ENCODE measurements at places on chromosomes 3 and 15.

- DNase-seq, result peak; percentile 12
Observed at GRCh38 chr15:37880009-37880834, 54.2 kb upstream of the TMCO5A start.

- DNase-seq, result no peak
Observed at GRCh38 chr3:114456742-114457141, 162.9 kb downstream of the TIGIT start.

GRCh38 chr3:178352326-178353005 is 183.8 kb upstream of the KCNMB2 start:
- DNase-seq, result peak; percentile 74

- DNase-seq, result peak; percentile 22
Observed at GRCh38 chr15:48928877-48929538, 34.7 kb downstream of the SHC4 start.

GRCh38 chr3:21290557-21290956 is 460.5 kb downstream of the ZNF385D start:
- no peak for DNase-seq

DNA sequence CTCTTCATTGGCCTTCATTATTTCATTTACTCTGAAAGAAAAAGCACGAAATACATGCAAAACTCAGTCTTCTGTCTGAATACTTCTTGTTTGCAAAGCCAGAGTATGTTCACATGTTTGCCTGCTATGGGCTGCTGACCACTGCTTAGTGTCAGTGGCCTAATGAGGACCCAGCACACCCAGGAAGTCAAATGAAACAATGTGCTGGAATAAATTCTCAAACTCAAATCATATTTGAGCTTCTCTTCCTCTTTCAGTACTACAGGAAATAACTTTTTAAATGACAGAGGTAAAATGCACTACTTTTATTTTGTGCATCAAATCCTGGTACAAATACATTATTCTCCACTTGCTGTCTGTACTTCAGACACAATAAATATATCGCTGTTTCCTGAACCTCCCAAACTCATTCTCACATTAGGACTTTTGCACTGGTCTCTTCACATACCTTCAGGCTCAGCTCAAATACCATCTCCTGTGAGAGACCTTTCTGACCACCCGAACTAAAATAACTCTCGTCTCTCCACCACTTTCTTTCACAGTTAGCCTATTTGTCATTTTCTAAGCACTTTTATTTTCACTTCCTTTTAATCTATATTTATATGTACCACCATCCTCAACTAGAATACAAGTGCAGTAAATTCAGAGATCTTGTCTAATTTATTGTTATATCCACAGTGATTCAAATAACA is 176.8 kb downstream of the TUSC7 start:
- no peak for DNase-seq

DNA sequence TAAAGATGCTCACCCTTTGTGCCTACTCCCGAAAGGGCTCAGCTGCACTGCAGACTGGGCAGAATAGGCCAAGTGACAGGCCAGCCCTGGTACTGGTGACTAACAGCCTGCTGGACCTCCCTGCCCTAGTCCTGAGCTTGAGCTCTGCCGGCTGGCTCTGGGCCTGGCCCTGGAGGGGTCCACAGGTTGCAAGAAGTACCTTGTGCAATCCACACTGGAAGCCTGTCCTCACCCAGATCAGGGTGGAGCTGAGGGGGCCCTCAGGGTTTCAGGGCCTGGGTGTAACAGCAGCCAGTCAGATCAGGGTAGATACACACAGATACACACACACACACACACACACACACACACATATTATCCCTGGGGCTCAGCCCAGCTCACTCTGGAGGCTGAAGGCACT is 27.3 kb upstream of the PLA2G4D start:
- DNase-seq, result no peak

Measured in RCC 7860 (cell line).